ENCODE measurements at places on chromosomes 4 and X. TPM values are rescaled to one million over a fixed set of nuclear protein-coding genes. Genes with fewer than 3 reads are reported as not detected.

DNA sequence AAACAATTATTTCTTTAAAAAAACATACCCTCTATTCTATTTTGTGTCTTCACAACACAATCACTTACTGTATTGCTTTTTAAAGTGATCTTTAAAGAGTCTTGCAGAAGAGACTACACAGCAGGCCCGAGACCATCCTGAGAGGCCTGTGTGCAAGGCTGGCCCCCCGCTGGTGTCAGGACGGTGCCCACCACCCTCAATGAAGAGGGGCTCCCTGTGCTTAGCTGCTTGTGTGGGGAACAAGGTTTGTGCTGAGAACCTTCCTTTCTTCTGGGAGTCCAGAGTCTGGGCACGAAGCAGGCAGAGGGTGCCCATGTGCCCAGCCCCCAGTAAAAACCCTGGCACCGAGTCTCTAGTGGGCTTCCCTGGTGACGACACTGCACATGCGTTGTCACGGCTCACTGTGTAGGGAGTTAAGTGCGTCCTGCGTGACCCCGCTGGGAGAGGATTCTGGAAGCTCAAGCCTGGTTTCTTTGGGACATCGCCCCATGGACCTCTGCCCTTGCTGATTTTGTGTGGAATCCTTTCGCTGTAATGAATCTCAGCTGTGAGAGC, 22.0 kb downstream of the RGS12 start:
- DNase-seq, result no peak

- DNase-seq, result no peak
These were observed 62.6 kb upstream of the TSPAN5 start for GRCh38 chr4:98720871-98721480.

DNA sequence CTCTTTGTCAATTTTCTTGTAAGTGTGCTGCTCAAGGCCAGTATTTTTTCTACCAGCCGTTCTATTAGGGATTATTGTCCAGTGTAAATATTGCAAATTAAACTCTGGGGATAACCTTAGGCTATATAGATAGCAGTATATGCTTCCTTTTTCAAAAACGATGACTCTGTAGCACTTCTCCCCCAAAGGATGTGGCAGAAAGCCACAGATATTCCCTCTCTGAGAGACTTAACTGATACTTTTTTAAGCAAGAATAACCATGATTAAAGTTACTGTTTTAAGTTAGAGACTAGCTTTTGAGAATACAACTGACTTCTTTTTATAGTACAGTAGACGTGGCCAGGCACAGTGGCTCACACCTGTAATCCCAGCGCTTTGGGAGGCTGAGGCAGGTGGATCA, 130.0 kb downstream of the FHIP1A start:
- no peak for DNase-seq

DNA sequence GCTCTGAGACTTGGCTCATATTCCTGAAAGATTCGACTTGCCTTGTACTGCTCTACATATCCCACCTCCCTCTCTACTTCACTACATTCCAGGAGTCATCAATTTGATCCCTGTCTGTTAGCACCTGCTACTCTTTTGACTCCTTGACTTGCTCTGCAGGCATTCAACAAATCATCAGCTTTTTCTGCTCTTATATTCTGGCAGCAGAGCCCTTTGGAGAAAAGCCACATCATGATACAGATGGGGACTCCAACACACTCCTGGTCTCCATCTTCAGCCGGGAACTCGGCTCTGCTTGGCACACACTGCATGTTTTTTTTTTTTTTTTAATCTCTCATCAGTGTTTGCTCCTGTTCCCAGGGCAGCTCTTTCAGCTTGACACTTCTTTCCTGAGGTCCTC, 293.2 kb upstream of the LCORL start:
- no peak for DNase-seq

S100P gene
- total RNA-seq, result 34.2 TPM

ARR3 gene
- total RNA-seq, result not detected

Data from lung (tissue), 17 donors.